ENCODE measurements at places on chromosomes 16 and 17.

- no peak for DNase-seq
Observed at GRCh38 chr16:56807011-56807675, 57.9 kb upstream of the SLC12A3 start.

- no peak for DNase-seq
Observed at GRCh38 chr17:54849660-54850059, 51.0 kb upstream of the TOM1L1 start.

DNA sequence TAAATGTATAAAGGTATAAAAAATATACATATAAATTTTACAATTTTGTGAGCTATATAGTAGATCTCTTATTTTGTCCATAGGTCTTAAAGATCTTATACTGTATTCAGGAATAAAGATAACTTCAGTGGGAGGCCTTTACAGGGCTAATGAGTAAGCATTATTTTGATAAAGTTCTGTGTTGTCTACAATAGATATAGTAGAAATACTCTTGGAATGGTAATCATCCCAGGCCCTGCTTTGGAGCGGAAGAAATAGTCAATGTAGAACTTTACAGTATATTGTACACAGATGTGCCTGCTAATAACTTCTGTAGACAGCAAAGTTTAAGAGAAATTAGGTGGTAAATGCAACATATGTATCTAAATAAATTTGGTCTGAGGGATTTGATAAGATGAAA is 42.6 kb downstream of the TENT4B start:
- no peak for DNase-seq

GRCh38 chr17:55527540-55528118 is 16.4 kb upstream of the SMIM36 start:
- DNase-seq, result no peak

DNA sequence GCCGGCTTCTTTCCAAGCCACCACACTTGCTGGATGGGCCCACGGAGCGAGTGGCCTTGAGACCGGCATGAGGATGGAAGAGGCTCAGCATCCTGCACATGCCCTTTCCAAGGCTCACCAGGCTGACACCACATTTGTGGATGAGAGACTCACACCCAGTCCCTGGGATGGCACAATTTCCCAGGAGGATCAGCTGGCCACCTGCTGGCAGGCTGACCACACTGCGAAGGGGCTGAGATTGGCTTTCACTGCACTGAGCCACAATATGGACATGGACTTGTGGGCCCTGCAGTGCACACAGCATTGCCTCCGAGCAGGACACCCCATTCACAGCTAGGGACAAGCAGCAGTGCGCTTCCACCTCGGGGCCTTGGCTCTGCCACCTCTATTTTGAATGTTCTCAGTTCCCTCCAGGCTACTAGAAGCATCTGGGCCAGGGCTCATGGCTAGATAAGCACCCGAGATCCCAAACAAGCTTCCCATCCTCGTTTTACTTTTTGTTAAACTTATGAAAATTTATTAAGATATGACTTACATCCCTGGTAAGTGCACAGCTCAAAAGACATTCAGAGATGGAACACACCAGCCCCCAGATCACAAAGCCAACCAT is 25.3 kb upstream of the KSR1 start:
- DNase-seq, result no peak

DNA sequence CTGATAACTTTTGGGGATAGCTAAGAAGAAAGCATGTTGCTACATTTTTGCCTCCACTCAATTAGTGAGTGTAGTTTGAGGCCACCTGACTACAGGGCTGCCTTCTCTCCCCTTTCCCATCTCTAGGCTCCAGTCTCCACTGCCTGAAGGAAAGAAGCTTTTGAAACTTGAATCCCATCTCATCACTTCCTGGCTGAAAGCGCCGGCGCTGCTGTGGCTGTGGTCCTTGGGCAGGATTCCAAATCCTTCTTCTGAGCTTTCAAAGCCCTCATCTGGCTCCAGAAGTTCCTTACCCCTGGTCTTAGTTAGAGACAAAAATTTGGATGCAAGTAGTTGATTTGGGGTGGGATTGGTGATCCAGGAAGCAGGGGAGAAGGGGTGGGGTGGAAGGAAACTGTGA is 119.4 kb downstream of the FOXL1 start:
- no peak for DNase-seq

DNA sequence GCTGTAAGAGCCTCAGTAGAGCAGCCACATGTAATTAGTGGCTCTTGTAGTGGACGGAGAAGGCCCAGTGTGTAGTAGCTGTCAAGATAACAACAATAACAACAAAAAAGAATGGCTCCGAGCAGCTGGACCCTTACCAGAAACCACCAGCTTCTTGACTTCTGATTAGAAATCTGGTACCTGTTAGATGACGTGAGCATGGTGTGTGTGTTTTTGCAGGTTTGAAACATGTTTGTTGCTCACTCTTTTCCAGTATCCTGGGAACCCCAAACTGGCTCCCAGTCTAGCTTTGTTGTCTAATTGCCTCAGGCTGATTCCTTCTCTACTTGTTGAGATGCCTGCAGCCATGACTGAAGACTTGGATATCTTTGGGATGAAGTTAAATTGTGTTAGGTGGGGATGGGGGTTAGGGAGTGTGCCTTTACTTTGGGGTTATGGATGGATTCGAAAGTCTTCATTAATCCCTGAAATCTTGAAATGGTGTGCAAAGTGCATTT is 21.0 kb downstream of the IGF2BP1 start:
- no peak for DNase-seq

DNA sequence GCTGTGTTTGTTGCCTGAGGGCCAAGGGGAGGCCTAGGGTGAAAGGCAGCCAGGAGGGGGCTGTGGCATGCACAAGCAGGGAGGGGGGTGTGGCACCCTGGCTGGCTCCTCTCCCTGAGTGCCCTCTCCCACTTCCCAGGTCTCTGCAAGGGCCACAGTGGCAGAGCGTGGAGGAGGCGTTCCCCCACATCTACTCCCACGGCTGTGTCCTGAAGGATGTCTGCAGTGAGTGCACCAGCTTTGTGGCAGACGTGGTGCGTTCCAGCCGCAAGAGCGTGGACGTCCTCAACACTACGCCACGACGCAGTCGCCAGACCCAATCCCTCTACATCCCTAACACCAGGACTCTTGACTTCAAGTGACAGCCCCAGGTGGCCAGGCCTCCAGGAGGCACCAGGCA is 3.5 kb upstream of the TCF25 start:
- no peak for DNase-seq

DNA sequence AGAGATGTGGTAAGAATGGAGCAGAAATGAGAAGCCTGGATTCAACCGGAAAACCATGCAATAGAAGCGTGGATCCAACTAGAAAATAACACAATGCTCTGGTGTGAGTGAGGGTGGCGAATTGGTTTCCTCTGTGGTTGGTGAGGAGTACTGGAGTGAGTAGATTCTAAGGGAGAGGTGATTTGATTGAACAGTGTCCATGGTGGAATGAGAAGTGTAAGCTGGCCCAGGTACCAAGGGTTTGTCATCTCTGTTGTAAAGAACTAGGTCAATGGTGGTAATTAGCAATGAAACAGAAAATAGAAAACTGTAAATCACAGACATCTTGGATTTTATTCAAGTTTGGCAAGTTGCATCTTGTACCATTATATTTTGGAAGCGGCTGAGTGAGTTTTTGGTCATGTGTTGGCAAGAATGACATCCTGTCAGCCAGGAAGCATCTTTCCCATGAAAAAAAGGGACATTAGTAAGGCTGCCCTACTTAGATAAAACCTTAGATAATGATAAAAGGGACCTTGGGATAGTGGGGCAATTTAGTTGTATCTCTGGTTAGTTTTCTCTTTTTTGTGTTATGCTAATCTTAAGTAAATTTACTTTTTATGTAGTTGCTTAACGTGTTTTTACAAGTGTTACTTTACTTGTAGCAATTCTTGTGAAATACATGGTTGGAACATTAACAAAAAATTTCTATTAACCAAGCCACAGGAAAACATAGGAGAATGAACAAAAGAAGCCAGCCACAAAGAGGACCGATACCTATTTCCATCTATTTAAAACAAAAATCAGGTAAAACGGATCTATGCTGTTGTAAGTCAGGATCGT is 20.9 kb downstream of the HSD17B2 start:
- DNase-seq, result no peak

DNA sequence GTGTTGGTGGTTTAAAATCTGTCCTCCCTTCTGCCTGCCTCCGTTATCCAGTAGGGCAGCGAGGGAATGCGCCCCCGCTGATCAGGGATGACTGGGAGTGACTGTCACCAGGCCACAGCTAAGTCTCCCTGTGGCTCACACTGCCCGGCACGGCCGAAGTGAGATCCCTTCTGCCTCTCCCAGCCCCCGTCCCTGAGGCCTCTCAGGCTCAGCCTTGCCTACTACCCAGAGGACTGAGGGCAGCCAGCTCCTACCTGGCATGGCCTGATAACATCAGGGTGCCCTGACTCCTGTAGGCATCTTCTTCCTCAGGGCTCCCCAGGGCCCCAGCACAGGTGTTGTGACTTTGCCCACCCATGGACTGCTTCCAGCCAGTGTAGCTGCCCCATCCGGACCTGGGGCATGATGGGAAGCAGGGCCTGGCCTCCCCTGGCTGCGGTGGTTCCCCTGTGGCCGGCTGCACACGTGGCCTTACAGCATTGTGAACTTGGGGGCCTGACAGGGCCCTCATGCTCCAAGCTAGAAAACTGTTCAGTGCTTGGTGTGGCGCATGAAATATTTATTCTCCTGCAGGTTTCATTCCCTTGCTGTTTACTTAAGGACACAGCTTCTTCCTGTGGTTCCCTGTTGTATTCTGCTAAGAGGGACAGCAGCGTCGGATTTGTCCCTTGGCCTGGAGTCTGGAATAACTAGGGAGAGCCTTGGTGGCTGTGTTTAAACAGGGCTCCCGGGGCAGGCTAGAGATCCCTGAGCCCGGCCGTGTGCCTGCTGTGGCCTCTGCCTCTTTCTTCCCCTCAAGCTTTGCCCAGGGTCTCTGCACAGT is 30.0 kb downstream of the GINS2 start:
- DNase-seq, result no peak

DNA sequence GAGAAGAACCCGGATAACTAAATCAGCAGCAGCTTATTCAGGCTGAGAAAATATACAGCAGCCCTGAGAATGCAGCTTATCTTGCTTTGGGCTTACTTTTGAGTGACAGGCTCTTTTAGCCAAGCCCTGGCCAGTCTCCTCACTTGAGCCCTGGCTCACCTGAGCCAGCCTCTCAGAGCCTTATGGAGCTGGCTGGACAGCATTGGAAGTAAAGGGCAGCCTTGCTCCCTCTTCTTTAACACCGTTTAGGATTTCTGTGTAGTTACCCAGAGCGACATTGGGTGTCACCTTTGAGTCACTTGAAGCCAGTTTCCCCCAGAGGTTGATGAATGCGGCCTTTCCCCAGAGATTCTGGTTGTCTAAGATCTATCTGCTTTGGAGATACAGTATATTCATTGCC is 7.7 kb upstream of the NPIPB2 start:
- DNase-seq, result no peak

DNA sequence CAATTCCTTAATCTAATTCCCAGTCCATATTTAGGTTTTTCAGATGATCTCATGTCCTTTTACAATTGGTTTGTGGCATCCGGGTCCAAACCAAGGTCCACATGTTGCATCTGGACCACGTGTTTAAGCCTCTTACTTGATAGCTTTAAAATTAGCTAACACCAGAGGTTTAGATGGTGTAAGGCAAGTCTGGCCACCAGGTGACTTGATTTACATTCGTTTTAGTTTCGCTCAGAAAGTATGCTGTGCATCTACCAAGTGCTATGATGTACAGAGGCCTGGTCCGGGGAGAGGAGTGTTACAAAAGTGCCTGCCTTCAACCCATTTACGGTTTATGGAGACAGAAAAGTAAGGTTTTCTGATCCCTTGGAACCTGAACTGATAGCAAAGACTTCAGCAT is 878 bp upstream of the DNAJA2 start:
- DNase-seq, result no peak

- no peak for DNase-seq
Observed at GRCh38 chr17:4641297-4642195, at the start of gene ALOX15. Gene ALOX15 (minus strand): TSS chr17:4641678. CDS start chr17:4641651, 27 bp downstream.

DNA sequence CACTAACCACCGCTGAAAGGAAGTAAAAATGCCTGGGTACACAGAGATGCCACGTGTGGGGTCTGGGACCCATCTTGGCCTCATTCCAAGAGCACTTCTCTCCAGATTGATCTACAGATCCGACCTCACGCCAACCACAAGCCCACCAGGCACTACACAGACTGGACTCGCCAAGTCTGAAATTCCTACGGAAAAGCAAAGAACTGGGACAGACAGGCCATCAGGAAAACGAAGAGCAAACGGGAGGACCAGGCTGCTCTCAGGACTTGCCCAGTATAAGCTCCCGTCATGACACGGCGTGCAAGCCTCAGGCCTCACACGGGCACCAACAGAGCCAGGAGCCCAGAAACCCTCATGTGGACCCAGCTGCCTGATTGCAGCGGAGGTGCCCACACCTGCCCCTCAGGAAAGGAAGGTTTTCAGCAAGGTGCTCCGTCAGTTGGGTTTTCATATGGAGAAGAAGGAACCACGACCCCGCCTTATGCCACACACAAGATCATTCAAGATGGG is 20.1 kb upstream of the C16orf95 start:
- DNase-seq, result no peak

GRCh38 chr16:58124601-58124915 is 4.6 kb downstream of the CFAP20 start:
- no peak for DNase-seq

- DNase-seq, result no peak
Observed at GRCh38 chr17:68437979-68438822, 19.1 kb downstream of the WIPI1 start.

- DNase-seq, result no peak
Observed at GRCh38 chr17:82012640-82013295, 9.9 kb downstream of the CENPX start.

- no peak for DNase-seq
Observed at GRCh38 chr17:57279432-57279831, 23.1 kb downstream of the MSI2 start.

DNA sequence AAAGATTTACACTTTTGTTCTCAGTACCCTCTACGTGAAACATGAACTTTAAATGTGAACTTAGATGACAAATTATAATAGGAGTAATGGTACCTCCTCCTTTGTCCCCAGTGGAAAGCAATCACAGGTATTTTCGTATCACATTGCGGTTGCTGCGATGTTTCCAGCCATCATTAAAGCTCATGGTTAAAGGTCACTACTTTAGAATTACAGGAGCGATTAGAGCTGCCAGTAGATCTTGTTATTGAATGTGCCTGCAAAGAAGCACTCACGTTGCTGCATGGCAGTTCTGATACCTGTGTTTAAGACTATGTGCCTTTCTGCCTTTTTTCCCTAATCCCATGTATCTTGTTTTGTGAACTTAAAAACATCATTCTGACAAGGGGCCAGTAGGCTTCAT is 301.0 kb downstream of the CPPED1 start:
- DNase-seq, result no peak

- no peak for DNase-seq
Observed at GRCh38 chr17:57861790-57862693, 12.2 kb upstream of the MRPS23 start.

DNA sequence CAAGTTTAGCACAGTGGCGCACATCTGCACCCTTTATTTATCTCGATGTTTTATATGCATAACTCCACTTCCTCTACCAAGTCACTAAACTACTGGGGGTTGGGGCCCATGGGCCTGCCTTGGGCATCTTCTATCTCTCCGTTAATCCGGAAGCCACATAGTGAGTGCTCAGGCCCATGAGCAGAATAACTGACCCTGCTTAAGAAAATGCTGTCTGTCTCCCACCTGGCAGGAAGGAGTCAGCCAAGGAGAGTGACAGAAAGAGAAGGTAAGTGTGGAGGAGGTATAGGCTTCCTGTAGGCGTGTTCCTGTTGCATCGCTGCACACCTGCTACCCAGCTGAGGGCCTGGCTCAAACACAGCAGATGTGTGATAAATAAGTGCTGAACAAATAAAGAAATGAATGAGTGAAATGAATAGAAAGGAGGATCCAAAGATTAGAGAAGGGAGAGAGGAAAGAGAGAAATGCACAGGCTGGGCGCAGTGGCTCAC is 320.1 kb downstream of the SLC39A11 start:
- DNase-seq, result no peak

All from activated CD4-positive, CD25-positive, alpha-beta regulatory T cell (primary cell).